SK-N-MC (cell line): ENCODE measurements at places on chromosomes 1 and 21.

DNA sequence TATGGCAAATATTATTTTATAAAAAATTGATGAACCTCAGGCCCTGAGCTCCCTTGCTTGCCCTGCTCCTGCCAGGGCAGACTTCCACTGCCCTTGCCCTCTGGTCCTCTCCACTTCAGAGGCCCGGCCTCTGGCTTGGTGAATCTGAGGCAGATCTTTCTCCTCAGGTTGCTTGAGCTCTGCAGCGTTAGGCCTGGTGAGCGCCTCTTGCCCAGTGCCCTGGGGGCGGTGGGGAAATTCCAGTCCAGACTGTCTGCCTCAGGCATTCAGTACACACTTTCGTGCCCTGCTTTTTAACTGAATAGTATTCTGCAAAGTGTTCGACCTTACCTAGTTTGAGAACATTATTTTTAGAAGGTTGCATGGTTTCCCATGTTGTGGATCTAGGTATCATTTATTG, 98.2 kb downstream of the PCBP3 start:
- DNase-seq, result no peak

- no peak for DNase-seq
Observed at GRCh38 chr1:152811050-152811449, 721 bp upstream of the LCE1B start.

DNA sequence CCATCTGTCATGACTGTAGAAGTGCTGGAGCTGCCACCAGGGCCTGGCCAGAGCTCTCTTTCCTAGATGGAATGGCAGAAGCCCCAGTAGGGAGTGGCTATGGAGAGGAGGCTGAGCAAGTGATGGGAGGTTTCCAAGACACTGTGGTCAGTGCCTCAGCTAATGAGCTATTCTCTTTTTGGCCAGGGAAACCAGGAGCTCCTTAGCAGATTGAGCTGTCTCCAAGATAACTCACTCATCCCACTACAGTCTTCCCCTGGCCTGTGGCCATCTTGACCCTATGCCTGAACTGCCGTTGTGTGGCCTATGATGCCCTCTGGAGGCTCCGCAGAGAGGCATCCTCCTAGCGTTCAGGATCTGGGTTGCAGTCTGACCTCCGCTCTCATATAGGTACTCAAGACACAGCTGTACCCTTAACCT, 60.5 kb downstream of the ERI3 start:
- no peak for DNase-seq

DNA sequence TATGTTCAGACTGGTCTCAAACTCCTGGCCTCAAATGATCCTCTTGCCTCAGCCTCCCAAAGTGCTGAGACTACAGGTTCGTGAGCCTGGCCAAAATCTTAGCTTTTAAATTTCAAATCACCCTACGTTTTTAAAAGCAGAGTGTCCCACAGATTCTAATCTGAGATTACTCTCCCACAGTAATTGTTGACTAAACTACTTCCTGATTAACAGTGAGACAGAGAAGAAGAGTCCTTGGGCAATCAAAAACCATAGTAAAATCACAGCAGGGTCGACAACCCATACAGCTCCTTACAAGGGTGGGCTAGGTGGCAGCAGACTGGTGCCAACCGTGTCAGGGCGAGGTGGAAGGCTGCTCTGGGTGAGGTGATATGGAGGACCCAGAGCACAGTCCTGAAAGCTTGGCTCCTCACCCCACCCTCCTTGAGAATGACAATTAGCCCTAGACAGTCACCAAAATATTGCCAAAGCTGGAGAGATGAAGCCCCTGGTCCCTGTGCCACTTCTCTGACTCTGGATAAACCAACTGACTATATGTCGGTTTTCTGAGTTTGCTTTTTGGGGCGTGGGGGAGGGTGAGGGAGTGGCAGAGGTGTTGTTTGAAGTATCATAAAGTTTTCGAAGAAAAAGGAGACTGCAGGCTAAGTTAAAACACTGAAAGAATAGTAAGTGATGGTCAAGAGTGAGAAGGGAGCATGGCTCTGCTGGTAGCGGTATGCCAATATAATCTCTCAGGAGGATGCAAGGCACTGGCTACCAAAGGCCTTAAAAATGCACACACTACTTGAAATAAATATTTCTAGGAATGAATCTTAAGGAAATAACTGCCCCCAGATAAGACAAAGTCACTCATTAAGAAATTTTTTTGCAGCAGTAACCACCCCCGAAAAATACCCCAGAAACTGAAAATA, 86.8 kb downstream of the SLC45A1 start:
- DNase-seq, result no peak

DNA sequence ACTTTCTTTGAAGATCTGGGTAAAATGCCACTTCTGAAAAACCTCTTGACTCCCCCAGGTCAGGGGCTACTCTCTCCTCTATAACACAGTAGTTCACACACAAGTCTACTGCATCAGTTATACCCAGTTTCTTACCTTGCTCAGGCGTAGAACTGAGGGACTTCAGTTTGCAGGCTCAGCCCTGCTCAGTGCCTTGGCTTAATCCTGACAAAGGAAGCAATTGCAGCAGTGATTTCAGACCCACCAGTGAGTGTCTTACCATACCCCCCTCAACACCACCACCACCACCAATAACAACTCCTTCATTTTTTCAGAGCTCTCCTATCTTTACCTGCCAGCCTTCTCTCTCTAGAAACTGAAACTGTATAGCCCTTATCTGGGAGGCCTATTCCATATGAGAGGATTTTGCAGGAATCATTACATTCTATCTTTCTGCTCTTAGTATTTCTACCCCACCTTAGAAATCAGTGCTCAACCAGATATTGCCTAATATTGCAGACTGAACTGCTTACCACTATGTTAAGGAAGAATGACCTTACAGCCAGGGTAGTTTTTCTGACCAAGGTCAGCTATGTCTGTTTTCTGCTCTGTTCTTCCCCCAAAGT, 105.5 kb upstream of the S1PR1 start:
- no peak for DNase-seq

DNA sequence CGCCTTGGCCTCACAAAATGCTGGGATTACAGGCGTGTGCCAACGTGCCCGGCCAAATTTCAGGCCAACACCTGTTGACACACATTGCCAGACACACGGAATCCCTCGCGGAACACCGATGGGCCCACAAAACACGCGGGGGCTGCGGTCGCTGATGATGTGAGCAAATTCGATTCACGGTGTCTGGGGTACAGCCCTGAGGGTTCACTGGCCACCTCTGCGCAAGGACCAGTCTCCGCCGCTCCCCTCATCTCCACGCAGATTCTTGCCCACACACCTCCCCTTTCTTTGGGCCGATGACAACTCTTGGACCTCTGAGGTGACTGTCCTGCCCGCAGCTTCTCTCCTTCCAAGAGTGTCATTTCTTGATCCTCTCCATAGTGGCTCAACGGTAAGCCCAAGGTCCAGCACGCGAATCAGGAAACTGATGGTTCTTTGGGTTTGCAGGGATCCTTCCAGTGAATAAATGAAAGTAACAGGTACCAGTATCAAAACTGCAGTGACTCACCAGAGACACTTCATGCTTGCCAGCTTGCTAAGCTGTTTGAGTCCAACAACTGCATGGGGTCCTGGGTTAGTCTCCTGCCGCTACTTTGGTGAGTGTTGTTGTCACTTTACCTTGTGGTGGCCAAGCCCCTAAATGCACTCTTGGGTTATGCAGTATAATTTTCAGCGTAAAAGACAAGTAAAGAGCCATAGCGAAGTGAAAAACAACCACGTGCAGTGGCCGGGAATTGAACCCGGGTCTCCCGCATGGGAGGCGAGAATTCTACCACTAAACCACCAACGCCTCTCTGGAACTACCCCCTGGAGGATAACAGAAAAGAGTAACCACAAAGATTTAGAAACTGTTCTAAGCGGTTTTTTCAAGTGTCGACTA, 11.0 kb upstream of the RNU1-3 start:
- peak; percentile 69 for DNase-seq

GRCh38 chr1:185096531-185096930, 51.2 kb downstream of the RNF2 start:
- DNase-seq, result no peak

DNA sequence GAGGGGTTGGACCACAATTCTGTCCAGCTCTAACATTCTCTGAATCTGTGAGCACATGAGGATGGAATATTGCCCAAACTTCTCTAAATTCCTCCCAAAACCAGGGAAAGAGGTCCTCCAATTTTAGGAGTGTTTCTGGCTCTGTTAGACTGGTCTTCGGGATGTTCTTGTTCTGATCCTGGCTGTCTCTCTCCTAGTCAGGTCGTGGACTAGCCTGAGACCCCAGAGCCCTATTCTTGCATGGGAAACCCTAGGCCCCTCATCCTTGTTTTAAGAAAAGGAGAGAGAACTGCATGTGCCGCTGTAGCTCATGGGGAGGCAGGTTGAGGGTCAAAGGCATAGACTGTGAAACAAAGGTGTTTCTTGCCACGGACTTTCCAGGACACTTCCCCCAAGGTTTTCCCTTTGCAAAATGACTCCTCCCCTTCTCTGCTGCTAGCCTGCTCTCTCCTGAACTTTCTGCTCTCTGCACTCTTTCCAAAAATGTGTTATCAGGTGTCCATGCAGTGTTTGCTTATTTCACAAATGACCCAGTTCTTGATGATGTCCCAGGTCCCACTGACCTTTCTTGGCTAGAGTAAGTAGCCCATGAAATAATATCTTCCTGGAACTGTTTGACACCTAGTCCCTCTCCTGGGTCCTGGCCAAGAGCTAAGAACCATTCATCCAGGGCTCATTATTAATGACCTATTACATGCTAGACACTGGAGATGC, 29.3 kb upstream of the RD3 start:
- DNase-seq, result no peak

- no peak for DNase-seq
Observed at GRCh38 chr21:21373969-21374368, 375.8 kb downstream of the NCAM2 start.

- DNase-seq, result no peak
Observed at GRCh38 chr21:43603233-43603626, 56.1 kb downstream of the HSF2BP start.

DNA sequence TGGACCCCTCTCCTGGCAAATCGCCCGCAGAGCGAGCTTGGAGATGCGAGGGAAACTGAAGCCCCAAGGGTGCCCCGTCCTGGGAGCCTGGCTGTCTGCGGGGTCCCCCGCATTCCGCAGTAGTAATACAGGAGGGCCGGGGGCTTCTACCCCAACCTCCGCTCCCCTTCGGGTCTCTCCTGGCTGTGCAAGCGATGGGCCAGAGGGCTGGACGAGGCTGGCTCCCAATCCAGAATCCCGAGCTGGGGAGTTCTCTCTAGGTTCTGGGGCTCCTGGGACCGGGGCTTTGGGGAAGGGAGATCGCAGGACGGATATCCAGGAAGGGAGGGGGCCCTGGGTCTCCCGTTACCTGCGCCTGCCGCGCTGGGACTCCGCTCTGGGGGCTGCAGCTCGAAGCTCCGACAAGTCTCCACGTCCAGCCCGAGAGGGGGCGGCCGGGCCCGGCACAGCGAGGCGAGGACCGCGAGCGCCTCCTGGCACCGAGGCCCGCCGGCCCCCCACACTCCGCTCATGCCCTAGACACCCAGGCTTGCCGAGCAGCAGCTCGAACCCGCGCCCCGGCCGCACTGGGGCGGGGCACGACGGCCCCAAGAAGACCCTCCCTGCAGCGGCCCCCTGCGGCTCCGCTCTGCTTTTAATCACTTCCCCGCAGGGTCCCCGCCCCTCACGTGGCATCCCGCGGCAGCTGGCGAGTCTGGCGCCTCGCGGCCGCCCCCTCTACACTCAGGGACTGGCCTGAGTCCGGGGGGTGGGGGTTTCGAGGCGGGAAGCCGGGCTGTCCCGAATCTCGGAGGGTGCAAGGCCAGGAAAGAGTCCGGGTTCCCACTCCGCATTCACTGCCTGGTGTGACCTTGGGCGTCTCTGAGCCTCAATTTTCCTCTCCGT, at the start of gene SYT6:
SYT6 (minus strand) TSS at position 609 of the 885 bp plus-strand sequence; CDS start at position 512, 97 bp downstream.
- DNase-seq, result no peak

DNA sequence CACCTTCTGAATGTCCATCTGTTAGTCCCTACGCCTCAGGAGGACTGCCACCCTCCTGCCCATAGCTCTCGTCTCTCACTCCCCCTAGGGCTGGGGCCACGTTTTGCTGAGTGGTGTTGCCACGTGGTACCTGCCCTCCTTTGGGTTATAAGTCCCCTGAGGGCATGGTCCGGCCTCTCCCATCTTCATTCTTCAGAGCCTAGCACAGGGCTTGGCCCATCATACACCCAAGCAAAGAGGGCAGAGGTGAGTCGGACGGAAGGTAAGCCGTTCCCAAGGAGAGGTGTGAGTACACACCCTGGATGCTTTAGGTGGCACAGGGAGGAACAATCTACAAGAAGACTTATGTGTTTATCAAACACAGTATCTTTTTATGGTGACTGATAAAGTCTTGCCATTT, 10.9 kb downstream of the PADI2 start:
- no peak for DNase-seq

- DNase-seq, result no peak
Observed at GRCh38 chr1:174219606-174220370, 60.5 kb downstream of the RABGAP1L start.

DNA sequence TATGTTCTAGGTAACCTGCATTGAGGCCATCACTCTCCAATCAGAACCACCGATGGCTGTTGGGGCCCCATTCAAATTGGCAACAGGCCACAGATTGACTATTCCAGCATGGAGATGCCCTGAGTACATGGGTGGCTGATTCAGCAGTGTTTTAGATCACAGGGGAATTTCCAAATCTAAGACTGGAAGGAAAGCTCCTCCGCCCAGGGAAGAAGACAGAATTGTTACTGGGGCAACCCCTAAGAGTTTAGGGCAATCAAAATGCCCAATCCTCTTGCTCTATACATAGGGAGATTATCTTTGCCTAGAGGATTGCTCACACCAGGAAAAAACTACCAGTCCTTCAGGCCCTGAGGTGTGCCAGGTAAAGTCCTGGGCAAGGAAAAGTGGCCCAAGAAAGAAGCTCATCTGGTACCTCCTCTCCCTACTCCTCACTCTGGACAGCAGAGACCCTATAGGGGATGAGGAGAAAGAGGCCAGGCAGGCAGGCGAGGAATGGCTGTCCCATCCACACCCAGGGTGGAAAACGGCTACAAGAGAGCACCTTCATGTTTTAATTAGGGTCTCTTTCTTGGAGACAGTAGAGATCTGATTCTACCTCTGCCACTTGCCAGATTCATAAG, 5.8 kb downstream of the S100A8 start:
- no peak for DNase-seq

- DNase-seq, result no peak
Observed at GRCh38 chr21:41933313-41934079, 20.3 kb downstream of the C2CD2 start.

DNA sequence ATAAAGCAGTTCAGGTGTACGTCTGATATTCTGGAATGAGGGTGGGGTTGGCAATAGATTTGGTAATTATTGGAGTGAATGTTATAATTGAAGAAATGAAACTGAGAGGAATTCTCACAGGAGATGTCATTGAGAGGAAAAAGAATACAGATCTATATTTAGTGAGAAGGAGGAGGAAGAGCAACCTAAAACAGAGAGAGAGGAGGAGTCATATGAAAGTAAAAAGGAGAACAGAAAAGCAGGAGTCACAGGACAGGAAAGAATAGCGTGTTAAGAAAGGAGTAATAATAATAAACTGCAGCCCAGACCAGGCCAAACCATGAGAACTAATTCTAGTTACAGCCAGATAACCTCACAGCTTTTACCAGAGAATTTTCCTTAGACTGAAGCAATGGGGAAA, 62.7 kb upstream of the MROH9 start:
- DNase-seq, result no peak

DNA sequence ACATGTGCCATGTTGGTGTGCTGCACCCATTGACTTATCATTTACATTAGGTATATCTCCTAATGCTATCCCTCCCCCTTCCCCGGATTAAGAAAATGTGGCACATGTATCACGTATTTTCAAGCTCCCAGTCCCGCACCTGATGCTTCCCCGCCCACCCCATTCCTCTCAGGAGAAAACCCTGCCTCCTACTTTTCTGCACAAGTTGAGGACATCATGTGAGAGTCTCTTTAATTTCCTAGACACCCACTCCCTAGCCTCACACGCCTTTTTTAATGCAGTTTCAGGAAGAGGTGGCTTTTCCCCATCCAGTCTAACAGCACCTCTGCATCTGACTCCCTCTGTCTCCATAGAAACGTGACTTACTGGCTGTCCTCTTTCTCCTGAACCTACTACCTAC, 58.2 kb upstream of the GOLT1A start:
- no peak for DNase-seq
